NT2/D1 (cell line): ENCODE measurements at places on chromosomes 13 and 19.

DNA sequence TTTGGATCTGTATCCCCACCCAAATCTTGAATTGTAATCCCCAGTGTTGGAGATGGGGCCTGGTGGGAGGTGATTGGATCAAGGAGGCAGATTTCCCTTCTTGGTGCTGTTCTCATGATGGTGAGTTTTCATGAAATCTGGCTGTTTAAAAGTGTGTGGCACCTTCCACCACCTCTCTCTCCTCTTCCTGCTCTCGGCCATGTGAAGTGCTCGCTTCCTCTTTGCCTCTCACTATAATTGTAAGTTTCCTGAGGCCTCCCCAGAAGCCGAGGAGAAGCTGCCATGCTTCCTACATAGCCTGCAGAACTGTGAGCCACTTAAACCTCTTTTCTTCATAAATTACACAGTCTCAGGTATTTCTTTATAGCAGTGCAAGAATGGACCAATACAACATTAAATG is 15.7 kb downstream of the COMMD6 start:
- no peak for DNase-seq

GRCh38 chr13:93377196-93377595 is 150.6 kb downstream of the GPC6 start:
- DNase-seq, result no peak

GRCh38 chr13:91017669-91018053 is 329.8 kb upstream of the MIR17HG start:
- no peak for DNase-seq

- no peak for DNase-seq
Observed at GRCh38 chr19:8334458-8335342, 8.4 kb downstream of the KANK3 start.

DNA sequence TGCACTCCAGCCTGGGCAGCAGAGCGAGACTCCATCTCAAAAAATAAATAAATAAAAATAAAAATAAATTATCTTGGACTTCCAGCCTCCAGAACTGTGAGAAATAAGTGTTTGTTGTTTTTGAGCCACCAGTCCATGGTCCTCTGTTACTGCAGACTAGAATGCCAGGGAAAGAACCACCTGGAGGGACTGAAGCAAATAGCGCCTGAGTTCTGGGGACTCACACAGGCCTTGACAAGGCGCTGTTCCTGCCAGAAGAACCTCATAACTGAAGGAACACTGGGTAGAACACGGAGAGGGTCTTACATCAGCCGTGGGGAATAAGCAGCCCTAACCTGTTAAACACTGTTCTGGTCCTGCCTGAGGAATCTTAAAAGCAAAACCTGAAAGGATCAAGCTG is 8.4 kb upstream of the LENG8 start:
- no peak for DNase-seq

DNA sequence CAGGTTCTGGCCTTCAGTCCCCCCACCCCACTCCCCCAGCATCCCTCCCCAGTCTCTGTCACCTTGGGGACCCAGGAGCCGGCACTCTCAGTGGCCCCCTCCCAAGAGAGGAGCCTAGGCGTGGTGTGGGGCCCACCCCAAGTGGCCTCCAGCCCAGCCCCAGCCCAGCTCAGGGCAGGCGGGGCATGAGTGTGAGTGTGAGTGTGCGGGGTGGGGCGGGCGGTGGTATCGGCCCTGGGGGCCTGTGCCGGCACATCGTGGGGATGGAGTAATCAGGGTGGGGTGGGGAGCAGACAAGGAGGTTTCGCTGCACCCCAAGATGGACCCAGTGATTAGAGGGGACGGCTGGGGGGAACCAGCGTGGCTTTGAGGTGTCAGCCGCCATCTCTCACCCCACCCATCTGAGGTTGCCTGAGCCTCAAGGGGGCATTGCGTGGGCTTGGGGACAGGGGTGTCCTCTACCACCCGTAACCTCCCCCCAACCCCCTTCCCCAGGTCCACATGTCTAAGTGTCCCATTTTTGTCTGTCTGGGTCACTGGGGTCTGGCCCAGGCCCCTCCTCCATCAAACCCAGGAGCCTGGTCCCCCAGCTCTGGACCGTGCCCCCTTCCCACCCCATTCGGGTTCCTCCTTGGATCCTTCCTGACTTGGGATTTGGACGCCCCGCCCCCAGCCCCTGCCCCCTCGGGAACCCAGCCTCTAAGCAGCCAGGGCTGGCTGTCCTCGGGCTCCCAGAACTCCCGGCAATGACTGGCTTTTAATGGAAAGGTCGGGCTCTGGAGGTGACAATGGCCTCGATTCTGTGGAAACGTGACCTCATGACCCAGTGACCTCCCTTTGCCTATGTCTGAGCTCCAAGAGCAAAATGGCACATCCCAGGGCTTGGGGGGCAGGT is 6.9 kb upstream of the SULT2B1 start:
- no peak for DNase-seq

GRCh38 chr13:45341799-45342500 is 967 bp upstream of the TPT1 start:
- DNase-seq, result no peak

GRCh38 chr13:80988391-80989151 is 647.6 kb upstream of the SPRY2 start:
- DNase-seq, result no peak
